ENCODE measurements at places on chromosomes 5 and 9.

- DNase-seq = no peak
These were observed 163.4 kb upstream of the MAP1B start for GRCh38 chr5:71943874-71944273.

DNA sequence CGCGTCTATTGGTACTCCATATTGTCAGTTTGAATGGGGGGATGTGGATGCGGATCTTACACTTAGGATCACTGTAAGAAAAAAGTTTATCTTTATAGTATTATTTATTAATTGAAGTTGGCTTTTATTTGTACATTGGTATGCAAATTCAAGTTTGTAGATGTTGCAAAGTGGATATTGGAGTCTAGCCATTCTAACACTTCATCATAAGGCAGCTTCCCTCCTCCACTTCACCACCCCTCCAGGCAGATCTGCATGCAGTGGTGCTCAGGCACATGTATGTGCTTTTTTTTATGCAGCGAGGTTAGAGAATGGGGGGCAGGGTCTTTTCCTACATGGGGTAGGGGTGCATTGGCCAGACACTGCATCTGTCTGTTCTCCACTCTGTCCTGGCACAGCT is 84.3 kb downstream of the IQGAP2 start:
- DNase-seq = no peak

DNA sequence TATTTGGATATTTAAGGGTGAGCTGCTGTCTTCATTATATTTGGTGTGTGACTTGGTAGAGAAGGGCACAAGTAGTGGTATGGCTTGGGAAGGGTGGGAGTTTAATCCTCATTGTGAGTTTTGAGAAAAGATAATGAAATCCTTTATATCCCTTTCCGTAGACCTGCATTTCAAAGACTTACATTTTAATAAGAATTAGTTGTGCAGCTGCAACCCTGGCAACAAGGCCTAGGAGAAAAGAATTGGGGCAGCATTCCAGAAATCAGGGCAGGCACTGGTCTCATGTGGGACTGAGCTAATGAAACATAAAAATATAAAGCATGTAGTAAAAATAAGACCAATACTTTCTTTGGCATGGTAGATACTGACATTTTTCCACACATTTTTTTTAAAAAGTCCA is 60.5 kb downstream of the CDC42SE2 start:
- DNase-seq = no peak

- no peak for DNase-seq
These were observed 10.3 kb upstream of the DHFR start for GRCh38 chr5:80665057-80665456.

- no peak for DNase-seq
These were observed 1.1 kb upstream of the GPX3 start for GRCh38 chr5:151019331-151019730.
